ENCODE measurements at places on chromosomes 16 and 17.

GRCh38 chr16:55331648-55332185, 7.7 kb downstream of the IRX6 start:
- DNase-seq, result no peak

DNA sequence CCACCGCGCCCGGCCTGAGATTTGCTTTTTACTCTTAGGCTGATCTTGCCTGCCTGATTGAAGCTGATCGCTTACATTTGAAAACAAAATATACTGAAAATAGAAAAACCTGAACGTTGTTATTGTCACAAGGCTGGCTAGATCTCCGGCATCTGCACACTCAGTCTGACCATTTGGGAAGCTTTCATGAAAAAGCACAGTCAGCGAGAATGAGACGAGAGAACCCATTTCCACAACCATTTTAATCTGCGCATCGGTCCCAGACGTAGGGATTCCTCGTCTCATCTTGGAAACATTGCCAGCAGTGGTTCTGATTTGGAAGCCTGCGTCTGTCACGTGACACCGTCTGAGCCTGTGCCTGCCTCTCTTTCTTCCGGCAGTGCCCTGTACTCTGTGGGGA, 20.9 kb downstream of the SPG7 start:
- no peak for DNase-seq

- DNase-seq, result no peak
Observed at GRCh38 chr17:2108170-2108569, 53.3 kb downstream of the HIC1 start.

GRCh38 chr16:15785386-15786059, 71.3 kb downstream of the MYH11 start:
- DNase-seq, result no peak

DNA sequence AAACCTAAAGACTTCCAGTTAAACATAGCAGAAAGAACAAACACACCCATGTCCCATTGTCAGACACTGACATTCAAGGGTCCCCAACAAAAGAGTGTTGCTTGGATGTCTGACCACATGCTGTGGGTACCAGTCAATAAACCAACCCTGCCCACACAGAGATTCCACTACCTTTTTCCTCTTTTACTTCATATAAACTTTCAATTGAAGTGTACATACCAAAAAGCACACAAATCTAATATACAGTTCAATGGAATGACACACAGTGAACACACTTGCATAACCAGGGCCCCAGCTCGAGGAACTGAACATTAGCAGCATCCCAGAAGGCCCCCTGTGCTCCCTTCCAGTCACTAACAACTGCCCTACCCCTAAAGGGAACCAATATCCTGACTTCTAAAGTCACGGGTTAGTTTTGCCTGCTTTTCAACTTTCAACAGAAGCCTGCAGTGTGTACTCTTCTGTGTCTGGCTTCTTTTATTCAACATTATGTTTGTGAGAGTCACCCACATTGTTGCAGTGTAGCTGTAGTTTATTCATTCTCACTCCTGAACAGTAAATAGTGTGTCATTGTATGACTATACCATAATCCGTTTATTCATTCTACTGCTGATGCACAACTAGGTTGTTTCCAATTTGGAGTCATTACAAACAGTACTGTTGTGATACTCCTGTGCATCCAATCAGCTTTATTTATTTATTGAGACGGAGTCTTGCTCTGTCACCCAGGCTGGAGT, 18.0 kb downstream of the CFDP1 start:
- DNase-seq, result no peak

DNA sequence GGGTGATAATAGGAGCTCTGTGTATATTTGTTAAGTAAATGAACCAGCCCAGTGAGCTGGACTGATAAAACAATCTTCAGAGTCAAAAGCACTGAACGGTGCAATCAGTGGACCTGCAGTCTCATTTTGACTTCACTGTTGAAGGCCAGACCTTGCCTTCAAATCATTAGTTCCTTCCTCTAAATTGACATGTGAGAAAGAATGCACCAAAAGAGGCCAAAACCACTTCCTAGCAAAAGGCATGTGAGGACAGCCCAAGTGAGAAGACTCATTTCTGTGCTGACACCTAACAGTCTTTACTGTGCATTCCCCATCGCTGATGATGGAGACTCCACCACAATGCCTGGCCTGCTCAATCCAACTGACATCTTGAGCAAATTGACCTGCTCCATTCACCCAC, 10.6 kb downstream of the GTF3C1 start:
- DNase-seq, result no peak

- no peak for DNase-seq
Observed at GRCh38 chr16:86227041-86227440, 283.3 kb upstream of the FOXF1 start.

Measured in GF-D8 (cell line).